ENCODE measurements at places on chromosomes 5 and 9.

DNA sequence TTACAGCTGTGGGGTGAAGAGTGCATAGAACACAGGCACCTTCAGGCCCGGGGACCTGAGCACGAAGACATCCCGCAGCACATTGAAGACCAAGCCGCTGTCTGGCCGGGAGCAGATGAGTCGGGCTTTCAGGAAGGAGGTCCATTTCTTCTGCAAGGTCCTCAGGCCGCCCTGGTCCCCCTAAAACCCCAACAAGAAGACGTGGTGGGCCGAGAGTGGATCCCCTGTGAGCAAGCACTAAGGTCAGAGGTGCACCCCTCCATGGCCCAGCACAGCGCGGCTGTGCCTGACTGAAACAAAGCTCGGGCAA is 70.5 kb downstream of the SECISBP2 start:
- DNase-seq, result no peak

- DNase-seq, result no peak
These were observed 2.8 kb downstream of the PDE6A start for GRCh38 chr5:149941795-149942194.

GRCh38 chr5:84057211-84057610 is 327.5 kb downstream of the EDIL3 start:
- DNase-seq, result no peak

DNA sequence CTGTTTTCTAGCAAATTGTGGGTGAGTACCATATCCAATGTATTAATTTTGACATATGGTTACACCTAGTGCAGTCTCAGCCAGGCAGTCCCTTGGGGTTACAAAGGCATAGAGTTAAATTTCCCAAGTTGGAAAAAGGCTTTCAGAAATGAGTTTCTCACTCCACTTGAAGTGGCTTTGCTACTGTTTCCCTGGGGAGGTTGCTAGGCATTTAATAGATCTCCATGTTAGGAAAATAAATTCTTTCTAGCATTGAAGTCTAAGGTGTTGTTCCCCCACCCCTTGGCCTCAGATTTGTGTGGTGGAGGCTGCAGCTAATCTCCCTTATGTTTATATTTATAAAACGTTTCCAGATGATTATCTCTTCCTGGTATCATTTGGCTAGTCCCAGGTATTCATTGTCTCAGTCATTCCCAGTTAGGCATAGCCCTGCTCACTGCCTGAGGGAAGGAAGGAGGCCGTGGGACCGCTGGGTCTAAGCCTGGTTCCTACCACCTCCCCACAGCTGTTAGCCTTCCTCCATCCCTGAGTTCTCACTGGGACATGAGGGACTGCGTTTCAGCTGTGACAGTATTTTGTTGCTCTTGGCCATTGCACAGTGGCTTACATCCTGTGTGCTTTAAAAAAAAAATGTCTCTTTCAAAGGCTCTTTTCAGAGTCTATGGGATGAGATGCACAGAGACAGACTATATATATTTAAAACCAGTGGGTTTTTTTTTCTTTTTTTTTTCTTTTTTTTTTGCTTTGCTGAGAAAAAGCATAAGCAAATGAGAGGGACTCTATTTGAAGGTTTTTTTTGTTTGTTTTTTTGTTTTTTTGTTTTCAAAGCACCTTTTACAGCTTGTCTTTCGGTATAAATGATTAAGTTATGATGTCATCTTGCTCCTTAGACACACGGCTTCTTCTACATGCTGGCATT is 121.5 kb downstream of the MAST4 start:
- DNase-seq, result no peak

- no peak for DNase-seq
These were observed 284.8 kb downstream of the CTNND2 start for GRCh38 chr5:11619339-11620024.

- no peak for DNase-seq
These were observed 310.9 kb downstream of the BNC2 start for GRCh38 chr9:16559418-16560188.

- no peak for DNase-seq
These were observed 87.4 kb upstream of the CD180 start for GRCh38 chr5:67283988-67284487.

DNA sequence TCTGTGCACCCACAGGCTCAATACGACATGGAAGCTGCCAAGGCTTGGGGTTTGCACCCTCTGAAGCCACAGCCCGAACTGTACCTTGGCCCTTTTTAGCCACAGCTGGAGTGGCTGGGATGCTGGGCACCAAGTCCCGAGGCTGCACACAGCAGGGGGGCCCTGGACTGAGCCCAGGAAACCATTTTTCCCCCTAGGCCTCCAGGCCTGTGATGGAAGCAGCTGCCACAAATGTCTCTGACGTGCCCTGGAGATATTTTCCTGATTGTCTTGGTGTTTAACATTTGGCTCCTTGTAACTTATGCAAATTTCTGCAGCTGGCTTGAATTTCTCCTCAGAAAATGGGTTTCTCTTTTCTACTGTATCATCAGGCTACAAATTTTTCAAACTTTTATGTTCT is 82.3 kb upstream of the LPAR1 start:
- DNase-seq, result no peak

GRCh38 chr5:122163121-122164069 is 34.0 kb downstream of the ZNF474 start:
- DNase-seq, result peak; percentile 98

DNA sequence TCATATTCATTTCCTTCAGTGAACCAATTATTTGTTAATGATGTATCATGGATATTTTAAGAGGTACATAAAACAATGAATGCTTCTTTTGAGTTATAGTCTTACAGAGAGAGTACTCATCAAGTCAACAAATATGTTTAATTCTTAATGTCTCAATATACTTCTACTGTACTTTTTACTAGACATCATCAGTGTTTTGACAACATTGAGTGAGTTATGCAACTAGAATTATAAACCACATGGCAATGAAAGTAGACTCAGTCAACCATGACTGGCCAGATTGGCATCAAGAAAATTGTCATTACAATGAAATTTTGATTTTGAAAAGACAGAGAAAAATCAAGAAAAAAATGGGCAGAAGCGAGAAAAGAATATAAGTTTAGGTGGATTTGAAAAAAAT is 1248.1 kb upstream of the CDH18 start:
- DNase-seq, result no peak

GRCh38 chr5:150904479-150905311 is at the start of gene ZNF300:
Gene ZNF300 (minus strand): TSS chr5:150904980. CDS start chr5:150903155, 1,825 bp downstream.
- DNase-seq, result peak; percentile 92

DNA sequence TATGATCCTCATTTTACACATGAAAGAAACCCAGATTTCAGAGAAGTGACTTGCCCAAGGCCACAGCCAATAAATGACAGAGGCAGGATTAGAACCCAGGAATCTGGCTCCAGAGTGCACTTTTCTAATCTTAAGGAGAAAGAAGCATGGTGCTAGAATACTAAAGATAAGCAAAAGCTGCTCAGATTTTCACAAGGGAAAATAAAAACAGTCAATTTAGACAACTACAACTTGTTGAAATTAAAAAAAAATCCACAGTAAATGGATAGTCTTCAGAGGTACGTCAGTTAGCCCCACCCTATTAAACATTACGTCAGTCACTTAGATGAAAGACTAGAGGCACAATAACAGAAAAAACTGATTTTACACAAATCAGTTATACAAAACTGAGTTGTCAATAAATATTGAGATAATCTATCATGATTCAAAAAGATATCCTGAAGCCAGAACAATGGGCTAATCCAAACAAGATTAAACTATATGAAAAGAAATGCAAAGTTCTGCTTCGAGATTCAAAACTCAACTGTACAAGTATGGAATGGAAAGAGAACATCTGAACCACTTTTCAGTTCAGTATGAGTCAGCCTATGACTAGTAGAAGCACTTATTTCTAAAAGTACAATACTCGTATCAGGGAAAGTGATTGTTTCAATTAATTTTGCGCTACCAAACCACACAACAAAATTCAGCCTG is 9.3 kb downstream of the TMEM245 start:
- DNase-seq, result peak; percentile 60

DNA sequence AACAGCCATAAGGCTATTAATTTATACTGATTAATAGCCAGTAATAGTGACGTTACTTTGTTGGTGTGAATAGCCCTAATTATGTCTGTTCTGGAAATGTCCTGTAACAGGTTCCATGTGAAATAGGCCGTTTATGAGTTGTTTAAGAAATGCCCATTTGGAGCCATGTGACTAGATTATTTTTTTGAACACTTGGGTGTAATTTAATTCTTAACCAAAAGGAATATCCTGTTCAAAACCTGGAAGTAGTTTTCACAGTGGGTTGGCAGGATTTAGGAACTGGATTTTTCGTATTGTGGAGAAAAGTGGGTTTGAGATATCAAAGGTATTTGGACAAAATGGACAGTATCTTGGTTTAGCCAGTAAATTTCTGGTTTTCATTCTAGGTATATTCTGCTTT is 1.3 kb downstream of the TENT2 start:
- DNase-seq, result no peak

GRCh38 chr9:79977510-79978197 is 405.9 kb downstream of the TLE4 start:
- DNase-seq, result no peak

DNA sequence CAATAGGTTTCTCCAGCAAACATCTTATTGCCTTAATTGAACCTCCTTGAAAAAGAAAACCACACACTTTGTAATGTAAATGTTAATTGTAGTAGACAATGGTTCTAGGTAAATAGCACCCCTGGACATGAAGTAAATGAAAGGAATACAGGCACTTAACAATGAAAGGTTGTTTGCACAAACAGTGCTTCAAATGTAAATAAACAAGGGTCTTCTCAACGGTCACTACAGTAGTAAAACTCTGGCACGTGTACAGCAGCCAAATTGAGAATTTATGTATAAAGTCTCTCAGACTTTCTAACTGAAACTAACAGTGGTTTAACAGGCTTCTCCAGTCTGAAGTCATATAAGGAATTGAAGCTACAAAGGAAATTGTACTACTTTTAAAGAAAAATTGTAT is 218.3 kb downstream of the MEF2C start:
- DNase-seq, result no peak

- no peak for DNase-seq
These were observed 653.7 kb downstream of the NR2F1-AS1 start for GRCh38 chr5:92927291-92927778.

Data from AG10803 (cell line).